ENCODE measurements at places on chromosomes 11 and 22.
A peak's percentile ranks its signal among the peaks of the same experiment; 100 is the strongest.

- DNase-seq, result no peak
Measured at GRCh38 chr11:17803754-17804334, 69.3 kb downstream of the KCNC1 start.

- no peak for DNase-seq
Measured at GRCh38 chr22:19069451-19069850, 52.8 kb downstream of the DGCR2 start.

DNA sequence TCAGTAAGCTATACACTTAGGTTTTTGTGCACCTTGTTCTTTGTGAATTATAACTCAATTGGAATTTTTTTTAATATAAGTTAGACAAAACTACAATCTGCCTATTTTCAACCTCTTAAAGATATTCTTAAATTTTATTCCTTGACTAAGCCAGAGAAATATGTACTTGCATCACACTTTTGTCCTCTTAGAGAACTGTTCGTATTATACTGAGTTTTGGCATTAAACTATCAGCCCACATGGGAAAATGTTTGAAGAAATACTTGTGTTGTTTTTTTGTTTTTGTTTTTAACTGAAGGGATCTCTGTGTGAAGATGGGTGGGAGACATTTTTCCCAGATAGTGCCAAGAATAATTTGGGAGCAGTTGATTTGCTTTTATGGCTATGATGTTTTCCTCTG lies 25.3 kb downstream of the CEP295 start:
- DNase-seq, result no peak

DNA sequence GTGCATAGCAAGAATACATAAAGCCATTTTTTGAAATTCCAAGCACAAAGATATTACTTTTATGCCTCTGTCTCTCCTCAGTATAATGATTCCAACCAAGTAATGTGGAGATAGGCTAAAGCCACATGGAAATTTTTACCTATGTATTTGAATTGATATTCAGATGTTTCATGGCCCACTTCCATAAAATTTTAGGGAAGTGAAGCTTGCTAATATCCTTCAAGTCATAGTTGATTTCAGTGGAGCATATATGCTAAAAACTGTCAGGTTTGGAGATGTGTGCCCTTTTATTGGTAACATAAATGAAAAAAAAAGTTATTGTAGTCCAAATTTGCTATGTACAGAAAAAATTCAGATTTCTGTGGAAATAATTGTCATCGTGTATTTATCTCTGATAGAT lies 12.3 kb downstream of the MS4A4E start:
- no peak for DNase-seq

- peak; percentile 25 for DNase-seq
Measured at GRCh38 chr11:69416143-69416515, 65.3 kb upstream of the LINC01488 start.

DNA sequence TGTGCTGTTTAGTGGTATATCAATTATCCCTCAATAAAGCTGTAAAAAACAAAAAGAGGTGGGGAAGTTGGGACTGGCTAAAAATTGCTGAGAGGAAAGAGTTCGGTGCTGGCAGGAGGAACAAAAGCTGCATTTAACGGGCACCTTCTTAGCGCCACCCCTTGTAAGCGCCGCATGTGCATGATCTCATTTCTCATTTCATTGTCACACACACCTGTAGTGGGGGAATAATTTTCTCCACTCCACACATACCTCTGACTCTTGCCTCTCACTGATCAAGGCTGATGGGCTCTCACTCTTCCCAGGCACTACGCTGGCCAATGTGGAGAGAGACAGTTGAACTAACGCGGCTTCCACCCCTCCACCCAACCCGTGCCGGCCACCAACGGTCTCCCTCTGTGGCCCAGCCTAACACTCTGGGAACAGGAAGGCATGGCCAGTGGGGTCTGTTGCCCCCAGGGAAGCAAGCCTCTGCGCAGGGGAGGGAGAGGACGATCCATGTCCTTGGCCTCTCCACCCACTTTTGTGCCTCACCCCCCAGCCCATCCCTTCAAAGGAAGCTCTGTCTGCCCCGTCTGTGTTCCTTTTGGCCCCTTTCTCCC lies 186.7 kb upstream of the SYT13 start:
- DNase-seq, result no peak

DNA sequence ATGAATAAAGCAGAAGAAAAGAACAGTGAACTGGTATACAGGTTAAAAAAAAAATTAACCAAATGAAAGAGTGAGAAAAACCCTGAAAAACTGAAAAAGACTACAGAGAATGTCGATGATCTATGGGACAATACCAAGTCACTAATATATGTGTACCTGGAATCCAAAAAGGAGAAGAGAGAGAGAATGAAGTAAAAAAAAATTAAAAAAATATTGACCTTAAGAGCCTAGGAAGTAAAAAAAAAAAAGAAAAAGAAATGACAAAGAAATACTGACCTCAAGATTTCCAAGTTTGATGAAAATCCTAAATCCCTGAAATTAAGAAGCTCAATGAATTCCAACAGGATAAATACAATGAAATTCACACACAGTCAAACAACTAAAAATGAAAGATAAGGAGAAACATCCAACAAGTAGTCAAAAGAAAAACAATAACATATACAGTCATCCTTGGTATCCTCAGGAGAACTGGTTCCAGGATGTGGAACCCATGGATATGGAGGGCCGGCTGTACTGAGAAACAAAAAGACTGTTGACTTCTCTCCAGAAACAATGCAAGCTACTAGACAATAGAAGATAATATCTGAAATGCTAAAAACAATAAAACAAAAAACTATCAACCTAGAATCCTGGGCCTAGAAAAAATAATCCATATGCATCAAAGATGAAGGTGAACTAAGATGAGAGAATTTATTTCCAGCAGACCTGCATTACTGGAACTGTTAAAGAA lies 33.5 kb upstream of the SERPIND1 start:
- DNase-seq, result no peak

DNA sequence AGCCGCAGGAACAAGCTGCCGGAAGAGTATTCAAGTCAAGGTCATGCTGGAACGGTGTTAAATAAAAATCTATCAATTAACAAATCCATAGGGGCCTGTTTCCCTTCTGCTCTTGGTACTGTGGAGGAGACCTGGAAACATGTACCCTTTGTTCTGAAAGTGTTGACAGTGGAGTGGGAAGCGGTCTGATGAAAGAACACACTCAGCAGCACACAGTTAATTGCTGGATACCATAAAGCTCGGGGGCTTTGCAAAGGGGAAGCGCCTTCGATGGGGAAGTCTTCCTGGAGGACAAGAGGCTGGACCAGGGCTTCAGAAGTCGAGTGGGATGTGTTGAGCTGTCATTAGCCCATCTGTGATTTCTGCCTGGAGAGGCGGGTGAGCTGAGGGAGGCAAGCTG lies 112.5 kb upstream of the CLPB start:
- DNase-seq, result no peak

DNA sequence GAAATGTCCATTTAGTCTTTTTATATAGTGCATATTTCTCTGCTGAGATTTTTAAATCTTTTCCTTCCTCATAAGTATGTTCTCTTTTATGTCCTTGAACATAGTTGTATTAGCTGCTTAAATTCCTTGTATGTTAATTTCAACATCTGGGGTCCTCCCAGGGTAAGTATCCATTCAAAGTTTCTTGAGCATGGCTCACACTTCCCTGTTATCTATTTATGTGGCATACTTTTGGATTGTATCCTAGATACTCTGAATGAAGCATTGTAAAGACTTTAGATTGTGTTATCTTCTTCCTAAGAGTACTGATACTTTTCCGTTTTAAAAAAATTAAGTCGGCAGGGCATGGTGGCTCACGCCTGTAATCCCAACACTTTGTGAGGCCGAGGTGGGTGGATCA lies 28.4 kb upstream of the PITPNB start:
- DNase-seq, result no peak

- no peak for DNase-seq
Measured at GRCh38 chr11:79742176-79742575, 301.3 kb upstream of the TENM4 start.

DNA sequence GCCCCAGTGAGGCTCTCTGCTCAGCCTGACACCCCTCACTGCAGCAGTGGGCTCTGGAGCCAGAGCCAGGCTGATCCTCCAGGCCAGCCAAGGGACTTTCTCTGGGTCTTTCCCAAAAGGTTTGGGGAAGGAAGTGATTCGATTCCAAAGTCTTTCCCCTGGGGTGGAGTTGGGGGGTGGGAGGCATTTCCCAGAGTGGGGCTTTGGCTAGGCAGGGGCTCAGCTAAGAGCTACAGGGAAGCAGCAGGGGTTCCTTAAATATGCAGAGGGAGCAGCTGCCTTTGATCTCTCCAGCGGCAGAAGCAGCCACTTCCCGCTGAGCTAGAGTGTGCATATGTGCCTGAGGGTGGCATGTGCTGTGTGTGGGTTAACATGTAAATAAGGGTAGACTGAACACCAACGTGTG lies 192.9 kb downstream of the INSC start:
- no peak for DNase-seq

DNA sequence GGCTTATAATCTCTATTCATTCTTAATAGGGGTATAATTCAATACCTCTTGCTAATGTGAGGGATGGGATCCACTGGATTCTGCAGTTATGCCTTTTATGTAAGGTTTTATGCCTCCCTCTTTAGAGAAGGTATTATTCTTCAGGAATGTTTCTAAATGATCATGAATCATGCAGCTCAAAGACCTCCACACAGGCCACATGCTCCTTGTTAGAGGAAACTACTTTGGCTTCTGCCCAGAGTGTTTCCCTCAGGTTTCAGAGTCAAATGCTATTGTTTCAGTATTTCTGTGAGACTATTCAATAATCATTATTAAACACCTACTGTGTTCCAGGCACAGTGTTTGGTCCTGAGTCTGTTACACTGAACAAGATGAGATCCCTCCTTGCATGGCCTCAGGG lies 115.9 kb downstream of the RAB38 start:
- no peak for DNase-seq

- DNase-seq, result no peak
Measured at GRCh38 chr11:47258317-47258902, 614 bp downstream of the NR1H3 start.

GRCh38 chr11:111439901-111440300 lies 60.8 kb upstream of the POU2AF1 start:
- DNase-seq, result no peak

DNA sequence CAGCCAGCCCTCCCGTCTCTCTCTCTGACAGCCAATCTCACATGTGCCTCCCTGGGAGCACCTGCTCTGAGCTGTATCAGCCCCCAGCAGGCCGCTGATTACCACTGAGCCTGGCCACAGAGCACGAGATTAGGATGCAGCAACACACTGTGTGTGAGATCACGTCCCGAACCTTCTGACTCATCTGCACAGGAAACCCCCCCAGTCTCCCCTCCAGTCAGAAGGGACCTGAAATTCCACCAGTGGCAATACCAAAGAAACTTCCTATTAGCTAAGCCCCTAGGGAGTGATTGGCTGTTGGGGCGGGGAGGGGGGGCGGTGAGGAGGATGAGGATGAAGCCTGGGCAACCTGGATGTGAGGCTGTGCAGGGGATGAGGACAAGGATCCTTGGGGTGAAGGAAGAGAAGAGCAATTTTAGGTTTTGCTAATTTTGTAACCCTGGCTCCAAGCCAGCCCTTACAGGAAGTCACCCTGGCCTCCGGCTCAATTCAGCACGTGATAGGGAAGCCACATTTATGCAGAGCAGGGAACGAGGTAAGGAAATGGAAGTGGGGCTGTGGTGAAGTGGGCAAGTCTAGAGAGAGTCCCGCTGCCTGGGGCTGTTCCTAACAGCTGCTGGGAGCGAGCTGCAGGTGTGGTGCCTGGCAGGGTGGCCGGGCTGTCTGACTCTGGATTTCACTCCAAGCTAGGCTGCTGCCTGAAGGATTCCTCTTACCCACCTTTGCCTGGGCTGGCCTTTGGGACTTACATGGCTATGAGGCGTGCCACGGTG lies 1.9 kb downstream of the SLC43A3 start:
- DNase-seq, result peak; percentile 73

- DNase-seq, result peak; percentile 46
Measured at GRCh38 chr11:74702383-74703007, 28.7 kb downstream of the CHRDL2 start.

GRCh38 chr22:39173050-39173706 lies 20.7 kb upstream of the CBX7 start:
- no peak for DNase-seq

- no peak for DNase-seq
Measured at GRCh38 chr11:34155757-34156062, 50.3 kb downstream of the NAT10 start.

DNA sequence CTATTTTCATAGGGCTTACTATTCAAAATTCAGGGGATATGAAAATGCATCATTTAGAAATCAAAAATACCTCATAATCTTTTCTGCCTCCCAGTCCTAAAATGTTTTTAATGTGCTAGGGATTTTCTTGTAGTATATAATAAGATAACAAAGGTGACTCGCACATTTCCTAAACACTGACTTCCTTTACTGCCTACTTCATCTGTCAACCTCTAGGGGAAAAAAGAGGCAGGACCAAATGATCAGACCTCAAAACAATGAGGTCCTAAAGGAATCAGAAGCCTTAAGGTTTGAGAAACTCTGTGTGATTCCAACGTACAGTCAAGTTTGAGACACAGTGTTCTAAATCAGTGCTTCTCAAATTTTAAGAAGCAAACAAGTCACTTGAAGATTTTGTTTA lies 56.1 kb upstream of the POU2AF2 start:
- DNase-seq, result no peak

DNA sequence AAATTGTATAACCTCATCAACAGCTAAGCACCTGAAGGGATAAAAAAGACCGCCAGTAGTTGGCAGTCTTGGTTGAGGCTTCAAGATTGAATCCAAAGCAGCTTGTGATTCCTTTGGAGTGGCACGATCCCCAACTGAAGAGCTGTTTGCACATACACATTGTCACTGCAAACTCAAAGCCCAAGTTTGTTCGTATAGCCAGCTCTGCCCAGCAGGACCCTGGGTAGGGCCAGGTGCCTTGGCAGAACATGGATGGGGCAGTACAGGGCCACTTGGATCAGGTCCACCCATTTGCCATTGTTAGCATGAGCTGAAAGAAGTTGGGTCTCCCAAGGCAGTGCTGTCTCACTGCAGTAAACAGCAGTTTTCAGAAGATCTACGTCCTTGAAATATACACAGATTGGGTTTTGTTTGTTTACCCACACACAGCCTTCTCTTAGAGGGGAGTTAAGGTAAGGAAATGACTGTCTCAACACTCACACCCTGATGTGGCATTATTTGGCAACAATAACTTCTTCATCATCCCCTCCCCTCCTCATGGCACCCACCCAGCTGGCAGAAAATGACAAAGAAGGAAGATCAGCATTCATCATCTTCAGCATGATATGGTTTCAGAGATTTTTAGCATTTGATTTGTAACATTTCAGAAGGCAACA lies 132.9 kb downstream of the COMMD9 start:
- DNase-seq, result no peak

GRCh38 chr11:11171854-11172253 lies 181.2 kb downstream of the CSNK2A3 start:
- no peak for DNase-seq

Data from CMK (cell line).